Activated CD4-positive, CD25-positive, alpha-beta regulatory T cell treated with anti-CD3 and anti-CD28 coated beads, Interleukin-2, amount 50 U/mL, for 16 hours (primary cell): ENCODE measurements at places on chromosomes 1 and 21.

DNA sequence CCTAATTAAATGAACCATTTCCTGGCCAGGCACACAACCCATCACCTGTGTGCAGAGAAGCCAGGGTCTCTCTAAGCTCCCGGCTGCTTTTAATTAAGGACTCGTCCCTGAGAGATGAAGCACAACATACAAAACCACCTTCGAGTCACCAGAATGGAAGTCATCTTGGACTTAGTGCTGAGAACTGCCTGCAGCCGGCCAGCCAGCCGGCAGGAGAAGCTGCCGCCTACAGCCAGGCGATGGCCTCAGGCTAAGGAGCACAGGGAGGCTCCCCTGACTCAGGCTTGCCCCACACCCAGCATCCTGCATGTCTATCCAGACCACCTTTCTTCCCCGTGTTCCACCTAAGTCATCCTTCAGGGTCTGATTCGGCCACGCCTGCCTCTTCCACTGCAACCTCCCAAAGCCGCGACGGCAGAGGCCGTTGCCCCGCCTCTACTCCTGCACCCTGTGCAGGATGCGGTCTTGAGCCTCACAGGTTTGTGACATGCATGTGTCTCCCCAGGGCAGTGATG, 83.6 kb downstream of the SLC66A1 start:
- DNase-seq: no peak

DNA sequence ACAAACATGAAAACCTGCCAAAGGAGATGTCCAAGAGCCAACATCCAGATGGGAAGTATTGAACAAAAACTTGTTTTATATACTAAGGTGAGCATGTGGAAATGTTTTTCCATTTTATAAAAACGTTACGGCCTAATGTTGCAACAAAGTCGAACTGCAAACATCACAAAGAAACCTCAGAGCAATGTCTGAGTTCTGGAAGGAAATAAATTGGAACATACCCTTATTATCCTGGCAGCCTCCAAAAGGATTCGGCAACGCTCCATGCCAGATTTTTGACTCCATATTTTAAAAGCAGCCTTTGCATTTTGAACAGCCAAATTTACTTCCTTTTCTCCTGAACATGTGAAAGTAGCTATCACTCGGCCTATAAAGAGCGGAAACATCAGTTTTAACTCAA, 3.3 kb downstream of the ALDH9A1 start:
- DNase-seq: no peak

DNA sequence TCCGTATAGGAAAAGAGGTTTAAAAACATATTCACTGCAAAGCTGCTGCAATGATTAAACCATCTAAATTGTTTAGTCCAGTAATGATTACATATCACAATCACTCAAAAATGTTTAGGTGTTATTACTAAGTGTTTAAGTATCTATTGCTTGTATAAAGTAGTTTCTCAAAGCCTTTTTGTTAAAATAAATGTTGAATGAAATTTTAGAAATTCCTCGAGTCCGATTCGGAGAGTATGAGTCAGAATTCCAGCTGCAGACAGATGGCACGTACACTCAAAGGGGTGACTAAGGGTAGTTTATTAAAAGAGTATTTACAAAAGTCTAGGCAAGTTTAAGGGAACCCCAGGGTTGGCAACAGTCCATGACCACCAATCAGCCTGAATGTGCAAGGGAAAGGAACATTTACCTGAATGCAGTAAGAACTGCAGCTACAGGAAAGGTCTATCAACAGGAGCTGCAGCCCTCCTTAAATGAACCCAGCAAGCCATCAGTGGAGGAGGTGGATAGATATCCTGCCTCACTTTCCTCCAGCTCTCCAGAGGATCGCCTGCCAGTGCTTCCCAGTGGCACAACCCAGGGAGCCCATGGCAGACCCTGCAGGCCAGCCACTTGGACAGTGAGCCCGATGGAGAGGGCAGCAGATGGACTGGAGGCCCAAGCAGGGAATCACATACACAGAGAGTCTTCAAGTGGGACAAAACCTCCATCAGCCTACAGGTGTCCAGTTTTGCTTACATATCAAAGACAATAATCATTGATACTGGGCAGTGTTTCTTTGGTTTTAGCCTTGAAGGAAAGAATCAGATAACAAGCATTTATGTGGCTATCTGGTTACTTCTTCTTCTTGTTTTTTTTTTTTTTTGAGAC, 92.1 kb upstream of the SLC44A3 start:
- no peak for DNase-seq

DNA sequence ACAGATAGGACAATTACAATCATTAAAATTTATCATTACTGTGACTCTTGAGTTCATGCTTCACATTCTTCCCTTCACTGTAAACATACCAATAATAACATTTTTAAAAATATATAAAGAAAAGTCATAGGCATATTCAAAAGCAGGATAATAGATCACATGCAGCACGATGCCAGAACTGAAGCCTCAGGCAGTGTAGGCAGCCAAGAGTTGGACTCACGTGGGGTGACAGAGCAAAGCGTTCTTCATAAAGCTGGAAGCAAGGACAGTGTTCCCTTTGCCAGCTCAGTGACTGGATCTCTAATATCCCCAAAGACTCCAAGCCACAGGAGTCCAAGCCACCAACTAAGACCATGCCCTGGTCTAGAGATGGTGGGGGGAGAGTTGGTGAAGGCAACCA, 77.7 kb downstream of the ODF2L start:
- no peak for DNase-seq

DNA sequence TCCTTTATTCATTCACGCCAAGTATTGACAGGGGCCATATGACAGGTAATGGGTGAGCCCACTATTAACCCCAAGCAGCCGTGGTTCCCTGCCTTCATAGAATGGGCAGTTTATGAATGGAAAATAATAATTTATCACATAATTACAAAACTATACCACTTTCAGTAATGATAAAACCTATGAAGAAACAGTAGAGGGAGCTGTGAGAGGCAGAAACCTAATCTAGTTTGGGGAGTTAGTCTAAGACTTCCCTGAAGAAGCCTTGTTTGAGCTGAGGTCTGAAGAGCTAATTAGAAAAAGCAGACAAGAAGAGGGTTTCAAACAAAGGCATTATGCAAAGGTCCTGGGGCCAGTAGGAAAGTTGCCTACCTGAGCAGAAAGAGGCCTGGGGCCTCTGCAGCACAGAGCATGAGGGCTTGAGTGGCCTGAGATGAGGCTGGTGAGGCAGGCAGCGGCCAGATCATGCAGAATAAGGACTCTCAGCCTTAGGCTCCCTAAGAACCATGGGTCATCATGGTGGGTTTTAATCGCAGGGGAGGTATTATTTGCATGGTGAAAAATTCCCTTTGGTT, 142.8 kb downstream of the ATG4C start:
- DNase-seq: no peak

GRCh38 chr1:235831148-235831547, 35.6 kb downstream of the LYST start:
- no peak for DNase-seq

DNA sequence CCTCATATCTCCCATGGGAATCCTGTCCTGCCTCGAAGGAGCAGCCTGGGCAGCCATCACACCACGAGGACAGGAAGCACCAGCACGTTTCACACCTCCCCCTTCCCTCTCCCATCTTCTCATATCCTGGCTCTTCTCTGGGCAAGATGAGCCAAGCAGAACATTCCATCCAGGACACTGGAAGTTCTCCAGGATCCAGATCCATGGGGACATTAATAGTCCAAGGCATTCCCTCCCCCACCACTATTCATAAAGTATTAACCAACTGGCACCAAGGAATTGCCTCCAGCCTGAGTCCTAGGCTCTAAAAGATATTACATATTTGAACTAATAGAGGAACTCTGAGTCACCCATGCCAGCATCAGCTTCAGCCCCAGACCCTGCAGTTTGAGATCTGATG, 8.7 kb downstream of the SLAMF8 start:
- DNase-seq: no peak

- no peak for DNase-seq
Observed at GRCh38 chr21:42518215-42518614, 4.6 kb downstream of the SLC37A1 start.
